AML-193 (cell line): ENCODE measurements at places on chromosomes 4 and X.

DNA sequence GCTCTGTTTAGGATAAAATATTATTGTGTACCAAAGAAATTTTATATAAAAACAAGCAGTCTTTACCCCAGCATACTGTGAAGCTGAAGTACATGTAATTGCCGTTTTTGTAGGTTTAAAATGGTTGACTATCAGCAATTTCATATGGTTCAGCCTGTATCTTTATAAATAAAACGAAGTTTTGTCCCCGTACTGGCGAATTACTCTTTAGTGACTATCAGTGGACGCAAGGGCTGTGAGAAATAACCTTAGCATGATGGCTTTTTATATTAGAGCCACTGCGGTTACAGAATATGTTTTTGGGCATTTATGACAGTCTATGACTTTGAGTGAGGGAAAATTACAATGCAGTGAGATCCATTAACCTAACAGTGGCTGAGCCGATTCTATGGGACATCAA, 1.2 kb downstream of the GPM6B start:
- no peak for DNase-seq

GRCh38 chr4:151961456-151961855, 200.6 kb upstream of the GATB start:
- no peak for DNase-seq

DNA sequence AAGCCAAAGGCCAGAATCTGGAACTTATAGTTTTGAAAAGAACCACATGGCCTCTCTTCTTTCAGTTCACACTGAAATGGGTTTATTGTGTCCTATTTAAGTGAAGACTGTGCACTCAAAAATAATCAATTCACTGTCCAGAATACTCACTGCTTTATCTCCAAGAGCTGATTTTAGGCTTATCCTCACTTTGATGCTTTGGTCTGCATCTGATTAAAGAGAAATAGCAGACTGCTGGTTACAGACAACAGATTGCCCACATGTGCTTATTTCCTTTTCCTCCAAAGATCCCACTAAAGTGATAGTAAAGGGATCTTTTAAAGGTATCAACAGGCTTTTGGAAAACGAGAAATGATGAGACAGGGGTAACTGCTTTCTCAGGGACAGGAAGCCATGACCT, 30.6 kb downstream of the ACE2 start:
- no peak for DNase-seq

DNA sequence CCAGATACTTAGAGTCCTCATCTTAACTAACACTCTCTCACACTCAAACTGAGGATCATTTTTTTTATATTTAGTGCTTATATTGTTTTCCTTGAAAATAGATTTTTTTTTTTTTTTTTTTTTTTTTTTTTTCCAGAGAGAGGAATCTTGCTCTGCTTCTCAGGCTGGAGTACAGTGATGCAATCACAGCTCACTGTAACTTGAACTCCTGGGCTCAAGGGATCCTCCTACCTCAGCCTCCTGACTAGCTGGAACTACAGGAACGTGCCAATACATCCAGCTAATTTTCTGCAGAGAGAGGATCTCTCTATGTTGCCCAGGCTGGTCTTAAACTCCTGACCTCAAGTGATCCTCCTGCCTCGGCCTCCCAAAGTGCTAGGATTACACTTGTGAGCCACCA, 650.3 kb upstream of the ATOH1 start:
- DNase-seq: no peak

GRCh38 chr4:53959343-53960120, 104.9 kb downstream of the CHIC2 start:
- no peak for DNase-seq

DNA sequence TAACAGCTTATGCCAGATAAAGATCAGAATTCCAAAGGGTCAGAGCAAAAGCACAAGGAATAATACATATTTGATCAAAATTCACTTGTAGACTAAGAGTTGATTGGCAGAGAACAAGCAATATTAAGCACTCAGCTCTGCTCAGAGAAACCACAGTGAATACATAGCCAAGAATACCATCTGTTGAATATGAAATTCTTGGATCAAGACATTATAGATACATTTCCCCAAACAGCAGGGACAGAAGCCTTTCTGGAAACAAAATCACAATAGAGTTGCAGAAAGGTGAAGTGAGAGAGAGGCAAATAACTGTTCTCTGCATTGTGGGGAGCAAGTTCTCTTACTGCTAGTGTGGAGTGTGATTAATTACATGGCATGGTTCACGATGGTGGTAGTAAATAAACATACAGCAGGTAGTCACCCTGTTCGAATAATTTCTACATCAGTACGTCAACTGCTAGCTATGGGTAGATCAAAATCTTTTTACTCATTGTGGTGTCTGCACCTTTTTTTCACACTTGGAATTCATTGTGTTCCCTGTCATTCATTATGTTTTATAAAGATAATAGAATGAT, 366.7 kb downstream of the PCDH7 start:
- no peak for DNase-seq
